ENCODE measurements at places on chromosomes 2 and 18.

GRCh38 chr2:168565512-168565911, 109.4 kb downstream of the CERS6 start:
- no peak for DNase-seq

GRCh38 chr18:45326505-45326904, 288.8 kb upstream of the SLC14A2 start:
- DNase-seq = no peak

DNA sequence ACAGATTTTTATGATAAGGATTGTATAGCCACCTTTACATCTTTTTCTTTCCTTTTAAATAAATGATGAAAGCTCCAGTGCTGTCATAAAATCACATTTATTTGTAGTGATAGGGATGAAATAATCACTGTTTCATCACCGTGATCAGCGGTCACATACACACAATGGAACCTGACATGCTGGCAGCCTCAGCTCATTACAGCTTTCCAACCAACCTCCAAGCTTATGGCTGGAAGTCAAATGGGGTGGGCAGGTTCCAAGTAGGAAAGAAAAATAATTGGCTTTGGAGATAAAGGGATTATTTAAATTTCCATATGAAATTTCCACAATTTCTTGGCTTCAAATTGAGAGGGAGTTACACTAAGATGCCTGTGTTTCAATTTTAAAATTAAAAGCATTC, 251.3 kb downstream of the PLCL1 start:
- no peak for DNase-seq

- no peak for DNase-seq
Observed at GRCh38 chr2:164706522-164706921, 85.2 kb upstream of the GRB14 start.

DNA sequence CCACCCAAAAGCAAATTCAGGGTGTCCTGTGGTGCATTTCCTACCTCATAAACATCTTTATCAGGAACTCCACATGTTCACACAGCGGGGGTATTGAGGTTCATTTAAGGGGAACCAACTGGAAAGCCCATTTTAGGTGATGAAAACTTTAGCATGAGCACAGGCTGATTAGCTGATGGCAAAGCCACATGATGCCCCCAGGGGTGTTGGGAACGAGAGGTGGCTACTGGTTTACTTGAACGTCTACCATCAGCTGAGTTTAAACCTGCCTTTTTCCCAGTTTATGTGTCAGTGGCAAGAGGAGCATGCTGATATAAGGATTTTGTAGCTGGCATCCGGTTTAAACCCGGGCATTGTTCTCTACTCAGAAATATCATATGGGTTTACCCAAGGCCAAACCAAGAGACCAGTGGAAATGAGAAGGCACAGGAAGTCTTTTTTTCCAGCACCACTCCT, 54.5 kb upstream of the UPP2 start:
- no peak for DNase-seq

DNA sequence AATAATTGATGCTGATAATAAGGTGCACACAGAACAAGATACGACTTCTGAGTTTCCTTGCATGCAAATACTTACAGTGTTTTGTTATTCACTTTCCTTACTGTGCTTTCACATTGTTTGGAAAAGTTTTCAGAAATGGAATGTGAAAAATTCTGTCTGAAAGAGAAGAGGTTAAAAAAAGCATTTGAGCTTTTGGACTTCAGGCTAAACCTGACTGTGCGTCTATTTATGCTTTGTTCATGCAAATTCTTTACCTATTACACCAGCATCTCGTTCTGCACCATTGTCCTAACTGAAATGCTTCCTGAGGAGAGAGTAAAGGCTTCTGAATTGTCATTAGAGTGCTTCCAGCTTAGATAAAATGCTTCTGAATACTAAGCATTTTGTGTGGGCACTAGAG, 61.4 kb downstream of the LHCGR start:
- no peak for DNase-seq

DNA sequence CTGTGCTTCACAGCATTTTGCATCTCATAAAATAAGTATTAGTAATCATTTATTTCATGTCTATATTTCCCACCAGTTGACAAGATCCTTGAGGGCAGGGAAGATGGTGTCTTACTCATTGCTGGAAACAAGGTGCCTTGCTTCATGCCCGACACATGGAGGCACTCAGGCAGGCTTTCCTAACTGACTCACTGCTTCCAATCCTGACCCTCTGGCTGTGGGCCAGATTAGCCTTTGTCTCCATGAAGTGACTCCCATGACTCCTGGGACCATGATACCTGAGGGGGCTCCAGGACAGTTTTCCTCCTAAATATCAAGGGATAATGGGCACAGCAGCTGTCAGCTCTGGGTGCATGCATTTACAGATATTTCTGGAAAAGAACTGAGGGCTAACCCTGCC, 275.1 kb downstream of the AGPS start:
- DNase-seq = no peak

DNA sequence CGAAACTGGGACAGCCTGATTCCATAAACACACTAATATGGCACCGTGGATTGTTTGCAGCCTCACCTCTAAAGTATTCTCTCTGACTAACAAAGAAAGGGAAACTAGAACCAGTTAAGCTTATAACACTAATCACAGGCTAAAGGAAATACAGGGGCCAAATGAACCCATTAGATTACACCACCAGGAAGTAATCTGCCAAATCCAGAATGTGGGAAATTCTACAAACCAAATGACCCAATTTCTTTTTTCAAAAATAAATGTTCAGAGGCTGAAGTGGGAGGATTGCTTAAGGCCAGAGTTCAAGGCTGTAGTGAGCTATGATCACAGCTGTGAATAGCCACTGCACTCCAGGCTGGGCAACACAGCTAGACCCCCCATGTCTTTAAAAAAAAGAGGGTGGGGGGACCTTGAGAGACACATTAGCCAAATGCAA, 1.5 kb upstream of the MPPE1 start:
- no peak for DNase-seq

DNA sequence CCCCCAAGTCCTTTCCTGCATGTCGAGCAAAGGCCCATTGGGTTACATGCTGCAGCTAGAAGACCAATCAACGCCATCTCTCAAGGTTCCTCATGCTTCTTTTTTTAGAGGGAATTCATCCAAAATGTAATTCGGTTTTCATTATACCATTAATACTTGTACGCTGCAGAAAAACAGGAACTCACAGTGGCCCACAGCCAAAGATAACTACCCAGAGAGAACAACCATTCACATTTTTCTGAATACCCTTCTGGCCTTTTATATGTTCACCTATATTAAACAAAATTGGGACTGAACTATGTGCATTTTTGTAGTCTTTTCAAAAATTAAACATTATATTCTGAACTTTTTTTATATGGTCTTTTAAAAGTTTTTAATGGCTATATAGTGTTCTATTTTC, 25.8 kb downstream of the FARP2 start:
- no peak for DNase-seq

- no peak for DNase-seq
Observed at GRCh38 chr18:75141166-75141565, 67.8 kb downstream of the PTGR3 start.

- no peak for DNase-seq
Observed at GRCh38 chr2:230209422-230210051, 10.2 kb downstream of the SP110 start.

DNA sequence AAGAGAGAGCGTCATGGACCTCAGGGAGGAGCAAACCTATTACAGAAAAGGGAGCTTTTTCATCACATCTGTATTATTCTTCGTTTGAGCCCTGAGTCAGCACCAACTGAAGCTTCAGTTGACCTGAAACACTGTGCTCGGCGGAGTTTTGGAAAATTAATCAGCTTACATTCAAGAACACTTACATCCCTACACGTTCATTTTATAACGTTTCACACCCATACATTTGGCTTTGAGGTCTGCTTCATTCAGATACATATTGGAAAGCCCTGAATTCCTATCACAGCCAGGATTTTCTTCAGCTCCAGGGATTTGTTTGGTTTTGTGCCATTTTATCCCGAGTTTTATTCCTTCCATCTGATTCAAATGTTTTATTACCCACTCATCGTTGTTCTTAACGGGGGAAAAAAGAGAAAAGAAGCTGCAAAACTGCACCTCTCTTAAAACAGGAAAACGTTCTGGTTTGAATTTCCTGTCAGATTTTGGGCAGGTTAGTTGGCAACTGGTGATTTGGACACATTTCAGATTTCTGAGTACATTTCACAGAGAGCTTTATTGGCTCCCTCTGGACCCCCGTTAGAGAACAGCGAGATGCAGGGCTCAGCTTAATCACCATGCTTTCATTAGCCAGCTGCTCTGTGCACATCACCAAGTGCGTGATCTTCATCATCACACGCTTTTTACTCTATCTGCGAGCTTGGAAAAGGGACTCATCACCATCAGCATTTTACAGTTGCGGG, 88.8 kb downstream of the CDC42EP3 start:
- no peak for DNase-seq

GRCh38 chr2:233817995-233818638, 36.2 kb downstream of the HJURP start:
- DNase-seq = no peak

DNA sequence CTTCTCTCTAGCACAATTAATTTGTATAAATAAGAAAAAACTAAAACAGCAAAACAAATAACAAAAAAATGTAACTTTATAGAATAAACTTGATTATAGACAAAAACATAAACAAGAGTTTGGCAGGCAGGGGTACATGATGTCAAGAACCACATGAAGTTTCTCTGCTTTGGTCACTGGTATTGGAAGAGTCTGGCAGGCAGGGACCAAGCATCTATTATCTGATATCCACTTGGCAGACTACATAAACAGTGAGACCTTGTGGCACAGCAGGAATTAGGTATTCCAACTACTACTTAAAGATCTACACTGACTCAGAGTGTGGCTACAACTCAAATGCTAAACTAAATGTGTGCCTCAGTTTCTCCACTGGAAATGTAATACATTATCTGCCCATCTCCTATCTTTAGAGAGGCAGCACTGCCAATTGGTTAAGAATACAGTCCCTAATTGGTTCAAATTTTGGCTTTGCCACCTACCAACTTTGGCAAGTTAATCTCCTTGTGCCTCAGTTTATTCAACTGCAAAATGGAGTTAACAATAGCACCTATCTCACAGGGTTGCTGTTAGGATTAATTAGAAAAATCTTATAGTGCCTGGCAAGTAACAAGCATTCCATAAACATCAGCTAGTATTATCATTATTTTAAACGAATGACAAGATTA, 2.7 kb downstream of the MAP4K3 start:
- DNase-seq = no peak

DNA sequence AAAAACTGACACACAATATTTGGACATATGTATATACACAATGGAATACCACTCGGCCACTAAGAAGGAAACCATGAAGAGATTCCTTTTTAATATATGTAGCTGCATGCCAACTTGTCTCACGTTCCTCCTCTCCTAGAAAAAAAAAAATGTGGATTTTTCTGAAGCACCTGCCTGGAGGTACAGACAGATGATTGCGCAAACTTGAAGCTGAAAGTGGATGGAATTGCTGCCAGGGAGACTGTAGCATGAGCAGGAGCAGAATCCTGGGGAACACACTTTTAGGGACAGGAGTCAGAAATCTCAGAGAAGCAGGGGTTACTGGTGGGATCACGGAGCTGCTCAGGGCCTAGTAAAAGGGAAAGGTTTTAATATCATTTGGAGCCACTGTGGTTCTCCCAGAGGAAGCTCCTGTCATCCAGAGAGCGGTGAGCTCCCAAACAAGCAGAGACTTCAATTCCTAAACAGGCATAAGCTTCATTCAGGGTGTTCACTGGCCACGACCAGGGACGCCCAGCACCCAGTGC, 640 bp upstream of the SPR start:
- no peak for DNase-seq

Data from stimulated activated CD8-positive, alpha-beta memory T cell treated with anti-CD3 and anti-CD28 coated beads, Interleukin-4, amount 100 ng/mL, for 1 hour (primary cell).